Stimulated activated CD8-positive, alpha-beta memory T cell treated with anti-CD3 and anti-CD28 coated beads, Interleukin-4, amount 100 ng/mL, for 4 hours (primary cell): ENCODE measurements at places on chromosomes 2 and 18.

DNA sequence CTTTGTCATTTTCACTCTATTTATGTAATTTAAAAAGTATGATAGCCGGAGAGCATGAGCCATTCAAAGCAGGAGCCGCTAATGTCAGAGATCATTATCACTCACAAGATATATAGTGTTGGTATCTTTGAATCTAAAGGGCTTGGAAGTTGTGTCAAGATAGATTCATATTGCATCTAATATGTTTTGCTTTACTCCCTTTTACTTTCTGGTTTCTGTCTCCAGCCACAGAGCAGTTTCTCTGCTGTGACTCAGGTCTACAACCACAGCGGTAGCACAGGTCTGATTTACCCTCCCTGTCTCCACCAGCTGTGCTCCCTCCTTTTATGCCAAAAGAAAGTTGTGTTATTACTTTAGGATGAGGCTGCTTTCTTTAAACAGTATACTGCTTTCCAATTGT is 424.0 kb downstream of the ARHGAP15 start:
- DNase-seq, result no peak

DNA sequence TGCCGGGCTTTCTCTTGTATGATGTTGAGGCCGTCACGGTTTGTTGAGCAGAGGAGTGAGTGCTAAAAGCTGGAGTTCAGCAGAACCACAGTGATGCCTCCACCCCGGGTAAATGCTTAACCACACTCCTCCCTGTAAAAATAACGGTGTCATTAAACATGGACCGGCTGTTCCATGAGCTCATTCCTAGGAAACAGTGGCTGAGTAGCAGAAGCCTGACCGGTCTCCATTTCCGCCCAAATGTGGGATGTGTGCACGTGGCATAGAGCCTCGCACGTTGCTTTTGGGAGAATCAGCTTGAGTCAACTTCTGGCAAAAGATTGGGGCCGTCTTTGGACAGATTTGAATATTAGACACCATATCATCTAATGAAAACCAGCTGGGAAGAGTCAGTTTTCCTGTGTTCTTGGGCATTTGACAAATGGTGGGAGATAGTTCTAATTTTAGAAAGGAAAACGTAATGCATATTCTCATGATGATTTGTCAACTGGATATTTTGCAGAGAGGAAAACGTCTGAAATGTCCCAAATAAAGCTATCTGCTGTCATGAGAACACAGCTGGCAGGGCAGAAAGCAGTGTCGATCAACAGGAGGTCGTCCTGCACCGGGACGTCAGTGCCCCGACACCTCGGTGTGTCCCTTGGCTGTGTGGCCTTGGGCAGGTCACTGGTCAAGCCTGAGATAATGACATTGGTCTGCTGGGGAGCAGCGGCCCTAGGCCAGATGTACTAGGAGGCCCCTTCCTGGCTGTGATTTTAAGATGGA is 42.4 kb downstream of the LRRFIP1 start:
- DNase-seq, result no peak

- no peak for DNase-seq
These were observed 251.1 kb downstream of the CYP26B1 start for GRCh38 chr2:71896385-71897136.

GRCh38 chr2:191038241-191038725 is 24.3 kb upstream of the STAT1 start:
- no peak for DNase-seq

- no peak for DNase-seq
These were observed 36.0 kb downstream of the ATIC start for GRCh38 chr2:215347878-215348277.

DNA sequence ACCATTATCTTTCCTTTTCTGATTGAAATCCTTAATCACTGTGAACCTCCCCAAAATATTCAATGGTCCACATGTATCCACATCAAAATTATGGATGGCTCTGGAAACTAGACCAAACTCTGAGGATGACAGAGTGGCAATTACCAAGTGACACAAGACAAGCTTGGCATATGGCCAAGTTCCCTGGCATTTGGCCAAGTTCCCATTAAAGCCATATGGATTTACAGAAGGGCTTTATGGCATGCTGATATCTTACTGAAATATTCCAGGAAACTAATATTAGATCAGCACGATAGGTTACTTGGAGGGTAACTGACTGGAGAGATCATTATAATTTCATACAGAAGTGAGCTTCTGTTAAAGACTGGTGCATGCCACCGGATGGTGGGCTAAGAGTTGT is 21.9 kb upstream of the CERS6 start:
- no peak for DNase-seq

- DNase-seq, result no peak
These were observed 29.6 kb downstream of the SH3BP4 start for GRCh38 chr2:234981197-234982095.

- DNase-seq, result no peak
These were observed at the start of gene RAMP1 for GRCh38 chr2:237859533-237860272. Gene RAMP1, plus strand, starts transcription at chr2:237859623. Its CDS starts 53 bp downstream, at chr2:237859676.
